ENCODE measurements at places on chromosomes 5 and 9.

GRCh38 chr5:179306191-179307012 is 38.9 kb downstream of the ADAMTS2 start:
- DNase-seq = no peak

- no peak for DNase-seq
Measured at GRCh38 chr5:133242221-133242835, 190.5 kb downstream of the HSPA4 start.

DNA sequence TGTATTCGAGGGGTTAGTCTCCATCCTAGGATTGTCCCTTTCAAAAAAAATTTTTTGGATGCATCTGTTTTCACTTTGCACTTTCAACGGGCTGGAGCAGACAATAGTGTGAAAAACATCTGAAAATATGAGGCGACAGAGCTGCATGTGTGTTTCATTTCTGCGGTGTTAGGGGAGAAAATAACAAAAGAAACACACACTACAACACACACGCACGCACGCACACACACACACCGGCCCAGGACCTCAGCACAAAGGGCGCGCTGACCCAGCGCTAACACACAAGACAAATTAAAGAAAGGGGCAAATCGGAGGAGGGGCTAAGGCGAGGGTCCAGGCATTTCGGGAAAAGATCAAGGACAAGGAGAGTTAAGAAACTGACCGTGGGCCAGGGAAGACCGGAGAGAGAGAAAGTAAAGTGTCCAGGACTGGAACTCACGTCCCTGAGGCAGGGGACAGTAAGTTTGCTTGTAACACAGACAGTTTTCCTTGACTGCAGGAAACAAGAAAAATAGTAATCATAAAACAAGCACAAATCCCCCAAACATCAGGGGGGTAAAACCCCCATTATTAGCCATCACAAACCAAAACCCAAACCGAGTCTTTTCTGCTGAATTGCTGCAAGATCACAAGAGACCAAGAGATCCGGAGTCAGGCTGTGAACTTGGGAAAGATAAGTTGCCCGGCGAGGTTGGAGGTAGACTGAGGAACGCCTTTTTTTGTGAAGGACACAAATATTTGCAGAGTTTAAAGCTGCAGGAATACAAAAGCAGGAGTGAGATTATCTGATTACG is 302.1 kb downstream of the PARP8 start:
- no peak for DNase-seq

DNA sequence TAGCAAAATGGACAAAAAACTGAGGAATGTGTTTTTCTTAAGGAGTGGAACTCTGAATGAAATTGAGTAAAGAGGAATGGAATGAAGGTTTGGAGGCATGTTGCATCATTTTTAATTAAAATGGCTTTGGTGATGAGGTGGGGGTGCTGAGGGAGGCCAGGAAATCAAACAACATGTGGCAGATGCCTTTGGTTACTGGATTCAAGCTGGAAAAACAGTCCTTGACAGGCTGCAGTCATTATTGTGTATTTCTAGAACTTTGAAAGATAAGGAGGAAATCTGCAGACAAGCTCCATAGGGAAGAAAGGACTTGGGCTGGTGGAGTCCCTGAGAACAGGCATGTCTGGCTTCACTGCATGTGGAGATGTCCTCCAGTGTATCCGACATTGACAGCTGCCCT is 203.5 kb upstream of the HAPLN1 start:
- peak; percentile 65 for DNase-seq

GRCh38 chr9:87498811-87499360 is 1.2 kb downstream of the DAPK1 start:
- no peak for DNase-seq

GRCh38 chr5:154118893-154119336 is 71.6 kb upstream of the GALNT10 start:
- DNase-seq = peak; percentile 13

- peak; percentile 6 for DNase-seq
Measured at GRCh38 chr9:29211580-29212396, 1638.5 kb upstream of the C9orf72 start.

GRCh38 chr5:11955331-11955730 is 51.1 kb upstream of the CTNND2 start:
- DNase-seq = peak; percentile 8

DNA sequence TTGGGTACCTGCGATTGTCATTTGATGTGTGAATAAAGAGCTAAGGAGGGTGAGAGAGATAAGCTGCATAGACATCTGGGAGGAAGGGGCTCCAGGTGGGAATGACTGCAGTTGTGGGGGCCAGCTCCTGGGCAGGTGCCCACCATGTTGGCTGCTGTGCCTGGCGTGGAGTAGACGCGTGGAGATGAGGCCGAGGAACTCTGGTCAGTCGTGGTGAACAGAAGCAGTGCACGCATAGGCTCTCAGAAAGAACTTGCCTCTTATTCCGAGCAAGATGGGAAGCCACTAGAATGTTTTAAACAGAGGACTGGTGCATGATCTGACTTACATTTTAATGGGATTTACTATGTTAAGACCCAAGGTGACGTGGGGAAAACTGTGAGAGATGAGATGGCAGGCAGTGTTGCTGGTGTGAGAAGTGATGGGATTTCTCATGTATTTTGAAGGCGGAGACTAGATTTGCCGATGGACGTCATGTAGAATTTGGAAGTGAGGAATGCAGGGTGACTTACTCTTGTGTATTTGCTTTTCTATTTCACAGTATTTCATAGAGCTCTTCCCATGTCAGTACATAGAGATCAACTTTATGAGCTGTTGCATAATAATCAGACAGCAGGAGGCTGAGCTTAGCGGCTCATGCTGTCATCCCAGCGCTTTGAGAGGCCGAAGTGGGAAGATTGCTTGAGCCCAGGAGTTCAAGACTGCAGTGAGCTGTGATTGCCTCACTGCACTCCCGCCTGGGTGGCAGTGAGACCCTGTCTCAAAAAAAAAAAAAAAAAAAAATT is 71.1 kb downstream of the EHMT1 start:
- DNase-seq = peak; percentile 92

DNA sequence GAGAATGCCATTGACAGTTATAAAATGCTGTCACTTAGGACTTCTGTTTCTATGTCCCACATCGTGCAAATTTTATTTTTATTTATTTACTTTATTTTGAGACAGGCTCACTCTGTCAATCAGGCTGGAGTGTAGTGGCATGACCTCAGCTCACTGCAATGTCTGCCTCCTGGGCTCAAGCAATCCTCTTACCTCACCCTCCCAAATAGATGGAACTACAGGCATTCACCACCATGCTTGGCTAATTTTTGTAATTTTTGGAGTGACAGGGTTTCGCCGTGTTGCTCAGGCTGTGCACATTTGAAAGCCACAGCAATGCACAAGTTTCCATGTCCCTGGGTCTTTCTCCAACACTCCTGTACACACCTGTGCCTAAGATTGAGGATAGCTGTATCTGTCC is 51.8 kb downstream of the ADAMTS16 start:
- no peak for DNase-seq

- no peak for DNase-seq
Measured at GRCh38 chr9:137516144-137516917, 33.9 kb downstream of the PNPLA7 start.

DNA sequence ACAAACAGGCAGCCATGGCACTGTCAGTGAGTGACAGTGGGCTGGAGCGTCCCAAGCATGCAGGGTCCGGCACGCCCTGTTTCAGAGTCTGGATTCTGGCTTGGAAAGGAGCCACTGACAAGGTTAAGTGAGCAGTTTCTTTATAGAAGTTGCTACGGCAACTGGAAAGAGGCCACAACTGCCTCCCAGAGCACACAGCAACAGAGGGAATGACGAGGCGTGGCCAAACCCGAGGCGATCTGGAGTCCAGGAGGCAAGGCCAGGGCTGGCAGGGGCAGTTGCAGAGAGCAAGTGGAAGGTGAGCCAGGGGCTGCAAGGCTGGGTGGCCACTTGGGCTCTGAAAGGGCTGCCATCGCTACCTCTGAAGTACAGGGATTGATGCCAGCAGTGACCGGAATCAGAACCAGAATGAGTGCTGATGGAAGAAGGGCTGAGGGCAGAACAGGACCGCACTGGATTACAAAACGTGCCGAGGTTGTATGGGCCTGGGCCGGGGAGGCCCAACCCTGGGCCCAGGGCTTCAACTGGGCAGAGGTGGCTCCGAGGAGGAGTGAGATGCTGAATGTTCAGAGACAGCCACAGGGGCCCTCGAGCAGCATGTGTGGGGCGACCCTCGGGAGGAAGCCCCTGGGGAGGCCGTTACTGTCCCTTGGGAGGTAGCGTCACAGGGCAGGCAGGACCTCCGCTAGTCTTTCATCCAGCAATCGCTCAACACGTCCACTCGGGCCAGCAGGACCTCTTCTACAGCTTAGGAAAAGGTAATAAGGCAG is 4.6 kb downstream of the MRPL41 start:
- peak; percentile 63 for DNase-seq

DNA sequence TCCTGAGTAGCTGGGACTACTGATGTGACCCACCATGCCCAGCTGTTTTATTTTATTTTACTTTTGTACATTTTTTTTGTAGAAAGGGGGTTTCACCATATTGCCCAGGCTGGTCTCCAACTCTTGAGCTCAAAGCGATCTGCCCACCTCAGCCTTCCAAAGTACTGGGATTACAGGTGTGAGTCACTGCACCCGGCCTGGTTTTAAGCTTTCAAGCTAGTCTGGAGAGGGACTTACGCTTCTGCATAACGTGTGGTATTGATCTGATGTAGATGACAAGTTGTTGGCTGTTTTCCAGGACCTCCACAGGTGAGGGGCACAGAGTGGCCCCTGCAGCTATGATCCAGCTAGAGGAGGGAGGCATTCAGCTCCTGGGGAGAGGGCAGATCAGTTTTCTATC is 6.8 kb upstream of the CCL21 start:
- DNase-seq = no peak

- no peak for DNase-seq
Measured at GRCh38 chr5:148043705-148044104, 20.1 kb upstream of the SPINK5 start.

- DNase-seq = no peak
Measured at GRCh38 chr5:18799482-18800128, 1165.3 kb downstream of the TAF11L14 start.

- DNase-seq = no peak
Measured at GRCh38 chr5:147170603-147171002, 64.2 kb upstream of the STK32A start.

DNA sequence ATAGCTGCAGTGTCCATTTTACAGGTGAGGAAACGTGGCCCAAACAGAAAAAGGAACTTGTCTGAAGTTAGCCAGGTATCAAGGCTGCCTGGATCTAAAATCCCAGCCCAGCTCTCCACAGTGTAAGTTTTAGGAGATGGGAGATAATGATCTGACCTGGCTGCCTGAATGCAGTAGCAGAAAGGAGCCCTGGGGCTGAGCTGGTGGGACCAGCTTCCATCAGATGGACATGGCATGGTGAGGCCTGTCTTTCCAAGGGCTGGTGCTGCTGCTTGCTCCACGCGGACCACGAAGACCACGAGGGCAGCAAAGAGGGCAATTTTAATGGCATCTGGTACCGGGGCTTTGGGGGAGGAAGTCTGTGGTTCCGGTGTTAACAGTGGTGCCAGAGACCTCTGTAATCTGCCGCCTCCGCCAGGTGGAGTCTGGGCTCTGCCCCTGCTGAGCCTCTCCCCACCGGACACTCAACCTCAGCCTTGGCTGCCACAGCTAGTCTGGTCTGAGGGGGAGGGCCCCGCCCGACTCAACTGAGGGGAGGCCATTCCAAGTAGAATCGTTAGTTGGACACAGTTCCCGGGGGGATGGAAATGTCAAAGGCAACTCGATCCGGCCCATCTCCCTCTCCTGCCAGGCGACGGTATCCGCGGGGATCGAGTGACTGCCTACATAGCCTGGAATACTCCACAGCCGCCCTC is 650 bp downstream of the MYORG start:
- DNase-seq = peak; percentile 18

DNA sequence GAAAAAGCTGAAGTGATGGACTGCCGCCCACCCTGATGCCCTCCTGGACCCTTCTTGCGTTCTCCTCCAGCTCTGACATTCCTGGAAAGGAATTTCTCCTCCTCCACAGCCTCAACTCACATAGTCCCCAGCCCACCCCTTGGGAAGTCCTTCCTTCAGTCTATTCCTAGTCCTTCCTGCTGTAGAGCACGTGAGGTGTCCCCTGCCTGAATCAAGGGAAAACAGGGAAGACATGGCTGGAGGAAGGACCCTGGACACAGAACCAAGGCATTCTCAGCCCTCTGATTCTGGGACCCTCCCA is 3.7 kb downstream of the ARID3C start:
- no peak for DNase-seq

GRCh38 chr9:70883056-70883455 is 238.4 kb downstream of the TRPM3 start:
- DNase-seq = peak; percentile 41

DNA sequence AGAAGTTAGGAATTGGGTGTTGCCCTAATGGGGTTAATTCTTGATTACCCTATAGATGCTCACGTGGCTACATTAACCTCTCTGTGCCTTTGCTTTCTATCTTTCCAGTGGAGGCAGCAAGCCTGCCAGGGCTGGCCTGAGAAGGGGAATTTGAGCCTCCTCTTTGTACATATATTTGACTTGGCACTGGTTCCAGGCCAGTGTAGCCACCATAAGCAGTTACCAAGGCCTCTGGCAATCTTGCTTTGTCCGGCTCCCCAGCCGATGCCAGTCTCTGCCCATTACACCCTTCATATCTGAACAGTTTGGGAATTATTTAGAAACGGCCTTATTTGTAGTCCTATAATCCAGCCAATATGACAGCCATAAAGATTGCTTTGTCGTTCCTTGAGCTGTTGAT is 58.6 kb upstream of the PPARGC1B start:
- no peak for DNase-seq
